A673 (cell line): ENCODE measurements at places on chromosomes 16 and 17.

- no peak for DNase-seq
Measured at GRCh38 chr16:89019511-89019910, 42.5 kb upstream of the CBFA2T3 start.

DNA sequence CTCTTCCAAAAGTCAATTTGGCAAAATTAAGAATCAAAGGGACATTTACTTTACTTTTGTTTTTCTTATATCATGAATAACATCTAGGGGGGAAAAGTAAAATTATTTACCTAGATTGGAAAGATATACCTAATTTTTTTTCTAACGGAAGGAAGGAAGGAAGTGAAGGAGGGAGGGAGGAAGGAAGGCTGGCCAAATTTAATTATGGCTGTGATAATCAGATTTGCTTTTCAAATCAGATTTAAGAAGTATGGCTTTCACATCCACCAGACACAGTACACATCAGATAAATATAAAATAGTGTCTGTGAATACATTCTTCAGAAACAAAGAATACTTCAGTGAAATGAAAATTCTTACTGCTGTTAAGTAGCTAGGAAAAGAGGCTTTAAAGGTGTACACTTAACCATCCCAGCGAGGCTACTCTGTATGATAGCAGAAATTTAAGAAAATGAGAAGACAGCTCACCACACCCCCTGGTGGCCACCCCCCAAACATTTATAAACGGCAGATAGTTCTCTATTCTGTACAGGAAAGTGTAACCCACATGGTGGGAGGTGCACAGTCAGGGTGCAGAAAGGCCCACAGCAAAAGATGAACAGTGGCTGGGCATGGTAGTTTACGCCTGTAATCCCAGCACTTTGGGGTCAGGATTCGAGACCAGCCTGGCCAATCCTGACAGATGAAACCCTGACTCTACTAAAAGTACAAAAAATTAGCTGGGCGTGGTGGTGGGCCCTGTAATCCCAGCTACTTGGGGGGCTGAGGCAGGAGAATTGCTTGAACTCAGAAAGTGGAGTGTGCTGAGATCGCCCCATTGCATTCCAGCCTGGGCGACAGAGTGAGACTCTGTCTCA, 150.8 kb downstream of the SSH2 start:
- peak; percentile 97 for DNase-seq

DNA sequence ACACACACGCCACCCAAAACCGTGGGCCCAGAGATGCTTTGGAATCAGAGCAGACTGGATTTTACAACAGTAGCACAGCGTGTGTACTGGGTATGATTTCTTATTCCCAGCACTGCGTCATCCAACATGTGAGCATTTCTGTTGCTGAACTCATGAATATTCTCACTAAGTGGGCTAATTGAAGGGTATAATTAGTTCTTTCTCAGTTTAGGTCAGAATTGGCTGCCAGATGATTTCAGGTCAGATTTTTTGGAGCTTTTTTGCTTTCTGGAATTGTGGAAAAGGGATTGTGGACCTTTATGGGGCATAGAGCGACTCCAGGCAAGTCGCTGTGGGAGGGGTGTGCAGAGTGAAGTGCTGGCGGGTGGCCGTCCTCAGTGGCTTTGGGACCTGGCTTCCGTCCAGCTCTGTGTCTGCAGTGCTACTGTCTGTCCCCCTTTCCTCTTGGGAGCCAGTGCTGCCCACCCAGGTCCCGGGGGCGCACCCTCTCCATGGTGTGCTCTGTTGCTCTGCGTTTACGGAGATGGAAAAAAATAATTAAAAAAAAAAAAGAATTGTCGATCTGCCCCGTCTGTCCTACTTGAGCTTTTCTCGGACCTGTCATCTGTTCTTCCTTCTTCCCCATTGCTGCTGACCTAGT, 25.0 kb downstream of the FOXK2 start:
- DNase-seq, result peak; percentile 40

DNA sequence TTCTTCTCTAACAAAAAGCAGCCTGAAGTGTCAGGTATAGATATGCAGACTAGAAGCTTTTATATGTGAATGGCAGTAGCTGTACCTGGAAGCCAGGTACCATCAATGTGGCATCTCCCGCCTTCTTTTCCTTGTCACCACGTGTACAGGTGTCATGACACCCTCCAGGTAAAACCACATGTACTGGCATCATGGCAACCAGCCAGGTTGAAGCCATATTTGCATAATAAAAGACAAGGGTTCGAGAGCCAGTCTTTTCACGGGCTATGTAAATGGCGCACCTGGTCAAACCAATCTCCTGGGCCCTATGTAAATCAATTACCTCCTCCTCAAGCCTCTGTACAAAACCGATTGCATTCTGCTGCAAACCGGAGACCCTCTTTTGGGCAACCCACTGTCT, 541.3 kb downstream of the CDH11 start:
- no peak for DNase-seq

GRCh38 chr16:49061137-49061714, 220.4 kb downstream of the CBLN1 start:
- no peak for DNase-seq

DNA sequence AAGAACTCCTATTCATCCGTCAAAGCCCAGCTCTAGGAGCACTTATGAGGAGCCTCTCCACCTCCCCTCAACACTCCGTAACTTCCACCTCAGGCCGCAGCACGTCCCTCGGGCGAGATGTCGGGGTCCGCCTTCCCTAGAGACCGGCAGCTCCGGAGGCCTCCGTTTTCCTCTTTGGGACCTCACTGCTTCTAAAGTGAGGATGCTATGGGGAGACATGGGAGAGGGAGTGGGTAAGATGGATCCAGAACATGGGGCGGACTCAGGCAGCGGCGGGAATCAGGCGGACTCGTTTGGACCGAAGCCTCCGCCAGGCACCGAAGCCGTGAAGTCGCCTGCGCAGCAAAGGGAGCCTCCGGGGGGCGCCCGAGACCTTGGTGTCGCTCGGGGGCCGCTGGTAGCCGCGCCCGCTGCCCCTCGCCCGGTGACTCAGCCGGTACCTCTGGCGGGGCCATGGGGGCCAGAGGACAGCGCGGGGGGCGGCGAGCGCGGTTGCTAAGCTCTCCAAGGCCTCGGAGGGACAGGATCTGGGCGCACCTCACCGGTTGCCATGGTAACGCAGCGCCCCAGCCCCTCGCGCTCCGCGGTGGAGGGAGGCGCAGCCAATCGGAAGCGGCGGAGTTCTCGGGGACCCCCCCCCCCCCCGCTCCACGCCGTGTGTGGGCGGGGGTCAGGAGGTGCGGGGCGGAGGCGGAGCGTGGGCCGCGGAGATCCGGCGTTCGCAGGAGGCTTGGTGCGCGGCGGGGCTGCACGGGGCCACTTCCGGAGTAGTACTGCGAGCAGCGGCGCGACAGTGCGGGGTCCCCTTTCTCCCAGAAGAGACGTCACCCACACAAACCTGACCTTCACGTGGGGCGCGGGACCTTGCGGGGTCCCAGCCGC, 1.3 kb upstream of the HIC1 start:
- DNase-seq, result peak; percentile 82

DNA sequence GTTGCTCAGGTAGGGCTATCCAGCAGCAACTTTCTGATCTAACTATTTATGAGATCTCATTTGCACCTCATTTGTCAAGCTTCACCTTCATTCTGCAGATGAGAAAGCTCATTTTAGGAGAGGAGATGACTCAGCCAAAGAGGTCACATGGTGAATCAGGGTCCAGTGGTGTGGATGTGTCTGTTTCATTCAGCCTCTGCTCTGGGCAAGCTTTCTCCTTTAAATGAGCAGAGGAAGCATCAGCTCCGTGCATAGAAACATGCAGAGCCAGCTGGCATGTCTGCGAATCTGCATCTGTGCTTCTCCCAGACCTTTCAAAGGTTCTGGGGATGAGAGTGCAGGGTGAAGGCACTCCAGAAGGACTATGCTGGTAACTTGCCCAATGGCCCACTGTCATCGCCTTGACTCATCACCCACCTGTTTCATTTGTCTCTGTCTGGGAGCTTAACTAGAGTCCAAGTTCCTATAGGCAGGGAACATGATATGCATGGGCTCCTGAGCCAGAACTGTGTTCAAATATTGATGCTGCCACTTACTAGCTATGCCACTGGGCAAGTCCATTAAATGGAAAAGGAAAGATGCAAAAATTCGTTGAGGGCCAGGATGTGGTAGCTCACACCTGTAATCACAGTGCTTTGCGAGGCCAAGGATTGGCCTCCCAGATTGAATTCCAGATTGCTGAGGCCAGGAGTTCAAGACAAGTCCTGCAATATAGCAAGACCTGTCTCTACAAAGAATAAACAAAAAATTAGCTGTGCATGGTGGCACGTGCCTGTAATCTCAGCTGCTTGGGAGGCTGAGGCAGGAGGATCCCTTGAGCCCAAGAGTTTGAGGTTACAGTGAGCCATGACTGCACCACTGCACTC, 67.1 kb upstream of the NLK start:
- no peak for DNase-seq

GRCh38 chr16:74053826-74054225, 242.8 kb upstream of the PSMD7 start:
- DNase-seq, result no peak

GRCh38 chr16:66566051-66566901, at the start of gene CMTM1:
Gene CMTM1, plus strand, starts transcription at chr16:66566439. Its CDS starts 75 bp downstream, at chr16:66566514.
- no peak for DNase-seq

GRCh38 chr16:27511657-27512448, 37.9 kb downstream of the GTF3C1 start:
- no peak for DNase-seq
